NCI-H1105 treated with DMSO at 0.1 percent for 48 hours (cell line): ENCODE measurements at places on chromosomes 1 and 21.
A peak's percentile ranks its signal among the peaks of the same experiment; 100 is the strongest.

DNA sequence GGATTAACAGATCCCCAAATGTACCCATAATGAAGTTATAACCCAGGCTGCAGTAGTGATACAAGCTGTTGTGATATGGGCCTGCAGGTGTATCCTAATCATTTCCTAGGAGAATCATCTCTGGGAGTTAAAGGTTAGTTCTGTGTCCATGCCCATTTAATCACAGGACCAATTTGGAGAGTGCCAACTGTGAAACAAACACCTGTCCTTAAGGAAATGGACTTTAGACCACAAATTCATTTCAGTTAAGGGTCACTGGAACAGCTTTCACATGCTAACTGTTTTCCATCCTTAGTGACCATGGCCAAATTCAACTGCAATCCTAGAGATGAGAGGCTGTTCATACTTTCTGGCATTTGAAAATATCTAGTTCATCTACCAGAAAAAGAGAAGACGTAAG, 160.9 kb downstream of the GPATCH2 start:
- no peak for DNase-seq

GRCh38 chr1:222241410-222241809, 306.5 kb downstream of the HHIPL2 start:
- DNase-seq, result peak; percentile 93

GRCh38 chr1:231786126-231786525, 159.5 kb downstream of the DISC1 start:
- no peak for DNase-seq

GRCh38 chr1:16032388-16033102, 10.7 kb downstream of the CLCNKA start:
- peak; percentile 53 for DNase-seq

GRCh38 chr1:7474786-7475502, 296.2 kb upstream of the VAMP3 start:
- DNase-seq, result no peak

GRCh38 chr1:29708796-29709703, 472.7 kb downstream of the PTPRU start:
- DNase-seq, result peak; percentile 72
